Activated T-helper 17 cell treated with anti-CD3 and anti-CD28 coated beads, Interleukin-2, amount 50 U/mL, for 72 hours (primary cell): ENCODE measurements at places on chromosomes 2 and 18.

DNA sequence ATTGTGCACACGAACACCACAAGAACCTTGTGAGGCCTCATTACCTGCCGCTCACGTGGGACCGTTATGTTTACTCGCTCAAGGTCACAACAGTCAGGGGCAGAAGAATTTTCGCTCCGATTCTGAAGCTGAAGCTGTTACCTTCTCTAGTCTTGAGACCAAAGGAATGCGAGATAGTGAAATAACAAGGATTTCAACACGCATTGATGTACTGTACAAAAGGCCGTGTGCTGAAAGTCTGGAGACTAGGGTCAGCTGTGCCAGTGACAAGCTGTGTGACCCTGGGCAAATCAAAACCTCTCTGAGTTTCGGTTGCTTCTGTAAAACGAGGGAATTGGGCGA, 583 bp downstream of the NEMP2 start:
- peaks cover 15% of the 10 kb centered on the region for H3K36me3 ChIP-seq
- H3K4me3 ChIP-seq = peak overlapping the region; percentile 98
- H3K27me3 ChIP-seq = no peaks in the 10 kb centered on the region

DNA sequence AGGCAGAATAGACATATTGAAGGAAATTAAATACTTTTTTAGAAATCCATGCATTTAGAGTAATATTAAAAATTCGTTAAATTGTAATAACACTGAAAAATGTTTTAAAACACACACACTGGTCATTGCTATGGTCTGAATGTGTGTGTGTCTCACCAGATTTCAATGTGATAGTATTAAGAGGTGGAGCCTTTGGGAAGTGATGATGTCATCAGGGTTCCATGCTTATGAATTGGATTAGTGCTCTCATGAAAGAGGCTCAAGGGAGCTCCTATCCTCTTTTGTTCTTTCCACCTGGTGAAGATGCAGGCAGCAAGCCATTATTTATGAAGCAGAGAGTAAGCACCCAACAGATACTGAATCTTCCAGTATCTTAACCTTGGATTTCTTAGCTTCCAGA, 441.8 kb downstream of the CDH2 start:
- H3K27me3 ChIP-seq = no peaks in the 10 kb centered on the region
- ATAC-seq = no peak

DNA sequence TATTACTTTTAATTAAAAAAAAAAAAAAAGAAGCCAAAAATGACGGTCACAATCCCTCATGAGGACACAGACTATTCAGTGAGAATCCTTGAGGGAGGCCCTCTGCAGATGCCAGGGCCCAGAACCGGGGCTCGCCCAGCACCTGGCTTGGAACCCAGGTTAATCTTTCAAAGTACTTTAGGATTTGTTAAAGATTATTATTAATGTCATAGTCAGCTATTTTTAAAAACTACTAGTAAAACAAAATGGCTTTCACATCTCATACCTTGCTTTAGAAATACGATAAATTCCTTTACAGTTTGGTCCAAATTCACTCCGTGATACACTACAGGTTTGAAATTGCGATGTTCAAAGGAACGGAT, 27.1 kb downstream of the C2orf76 start:
- peak overlapping the region; percentile 56 for H3K27ac ChIP-seq
- H3K36me3 ChIP-seq = peaks cover 15% of the 10 kb centered on the region
- ATAC-seq = no peak
- no peaks in the 10 kb centered on the region for H3K27me3 ChIP-seq
- H3K4me1 ChIP-seq = peaks cover 8% of the 10 kb centered on the region

- ATAC-seq = no peak
- no peak overlapping the region for H3K4me3 ChIP-seq
- H3K4me1 ChIP-seq = peaks cover 5% of the 10 kb centered on the region
- H3K36me3 ChIP-seq = no peaks in the 10 kb centered on the region
Measured at GRCh38 chr2:144464730-144465129, 55.2 kb downstream of the ZEB2 start.

- H3K36me3 ChIP-seq = no peaks in the 10 kb centered on the region
- H3K27ac ChIP-seq = no peak overlapping the region
- no peaks in the 10 kb centered on the region for H3K27me3 ChIP-seq
Measured at GRCh38 chr2:168852481-168852880, 37.7 kb downstream of the SPC25 start.

DNA sequence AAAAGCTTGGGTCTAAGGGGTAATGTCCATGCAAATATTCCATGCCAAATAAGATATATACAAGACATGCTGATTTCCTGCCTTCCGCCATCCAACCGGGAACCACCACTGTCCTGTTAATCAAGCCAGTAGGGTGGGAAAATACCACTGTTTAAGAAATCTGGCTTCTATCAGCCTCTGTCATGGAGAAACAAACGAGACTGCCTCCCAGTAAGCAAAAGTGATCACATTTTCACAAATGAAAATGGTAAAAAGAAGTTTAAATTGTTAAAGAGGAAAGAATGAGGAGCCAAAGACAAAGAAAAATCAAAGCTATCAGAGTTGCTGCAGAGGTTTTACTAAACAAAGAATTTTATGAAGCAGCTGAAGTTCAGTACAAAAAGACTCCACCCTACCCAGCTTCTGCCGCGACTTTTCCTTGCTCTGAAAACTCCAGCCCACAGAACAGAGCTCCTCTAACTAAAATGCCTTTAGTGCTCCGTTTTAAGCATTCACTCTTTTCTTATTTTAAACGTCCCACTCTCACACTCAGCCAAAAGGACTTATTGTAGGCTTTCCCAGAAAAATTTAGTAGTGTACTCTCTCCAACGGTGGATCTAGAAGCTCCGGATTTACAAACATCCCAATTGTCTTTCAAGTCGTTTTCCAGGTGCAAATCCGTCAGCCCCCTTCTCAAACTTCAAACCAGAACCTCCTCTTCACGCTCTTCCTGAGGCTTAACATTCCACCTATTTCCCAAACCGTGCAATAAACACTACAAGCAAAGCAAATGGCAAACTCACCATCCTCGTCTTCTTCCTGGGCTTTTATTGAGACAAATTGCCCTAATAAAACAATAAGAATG, 613 bp downstream of the COL5A2 start:
- H3K27ac ChIP-seq = no peak overlapping the region
- H3K4me1 ChIP-seq = peaks cover 8% of the 10 kb centered on the region
- ATAC-seq = no peak
- H3K4me3 ChIP-seq = peak overlapping the region; percentile 44
- no peaks in the 10 kb centered on the region for H3K36me3 ChIP-seq
- peaks cover 13% of the 10 kb centered on the region for H3K27me3 ChIP-seq

- H3K4me1 ChIP-seq = peaks cover 9% of the 10 kb centered on the region
- H3K27ac ChIP-seq = no peak overlapping the region
- no peak for ATAC-seq
- H3K36me3 ChIP-seq = peaks cover 12% of the 10 kb centered on the region
- no peaks in the 10 kb centered on the region for H3K27me3 ChIP-seq
- no peak overlapping the region for H3K4me3 ChIP-seq
Measured at GRCh38 chr18:46867367-46868143, 49.8 kb downstream of the PIAS2 start.

DNA sequence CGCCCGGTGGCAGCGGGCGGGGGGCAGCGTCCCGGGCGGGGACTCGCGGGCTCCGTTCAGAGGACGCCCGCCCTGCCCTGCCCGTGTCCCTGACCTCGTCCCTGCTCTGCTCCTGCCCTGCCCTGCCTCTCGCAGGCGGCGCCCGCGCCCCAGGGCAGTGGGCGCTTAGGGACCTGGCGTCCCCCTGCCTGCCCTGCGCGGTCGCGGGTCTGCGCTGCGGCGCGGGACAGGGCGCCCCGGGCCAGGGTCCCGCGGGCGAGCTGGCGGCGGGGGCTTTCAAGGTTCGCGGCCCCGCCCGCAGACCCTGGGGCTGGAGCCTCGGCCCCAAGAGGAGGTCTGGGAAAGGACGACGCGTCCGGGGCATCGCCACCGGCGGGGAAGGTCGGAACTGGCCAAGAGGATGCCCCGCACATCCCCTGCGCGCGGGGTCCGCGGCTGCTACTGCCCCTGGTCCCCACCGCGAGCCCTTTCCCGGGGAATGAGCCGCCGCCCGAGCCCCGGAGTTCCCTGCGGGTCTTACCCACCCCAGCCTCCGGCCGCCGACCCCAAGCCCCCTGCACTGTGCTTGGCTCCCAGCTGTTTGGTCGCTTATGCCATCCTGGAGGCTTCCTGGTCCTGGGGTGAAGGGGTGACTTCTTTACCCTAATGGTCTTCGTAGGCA, 679 bp downstream of the RNF144A start:
- H3K4me3 ChIP-seq = peak overlapping the region; percentile 78
- peak; percentile 39 for ATAC-seq
- H3K27ac ChIP-seq = peak overlapping the region; percentile 43
- peaks cover 7% of the 10 kb centered on the region for H3K36me3 ChIP-seq
- H3K4me1 ChIP-seq = peaks cover 39% of the 10 kb centered on the region
- H3K27me3 ChIP-seq = no peaks in the 10 kb centered on the region

- peaks cover 6% of the 10 kb centered on the region for H3K4me1 ChIP-seq
- no peaks in the 10 kb centered on the region for H3K36me3 ChIP-seq
- H3K27ac ChIP-seq = no peak overlapping the region
- ATAC-seq = no peak
- no peak overlapping the region for H3K4me3 ChIP-seq
Measured at GRCh38 chr18:46629361-46629760, 27.7 kb downstream of the LOXHD1 start.

GRCh38 chr2:190791347-190791975, 89.2 kb upstream of the GLS start:
- ATAC-seq = peak; percentile 64
- H3K27ac ChIP-seq = peak overlapping the region; percentile 56
- peaks cover 35% of the 10 kb centered on the region for H3K4me1 ChIP-seq
- no peaks in the 10 kb centered on the region for H3K27me3 ChIP-seq
- no peaks in the 10 kb centered on the region for H3K36me3 ChIP-seq

DNA sequence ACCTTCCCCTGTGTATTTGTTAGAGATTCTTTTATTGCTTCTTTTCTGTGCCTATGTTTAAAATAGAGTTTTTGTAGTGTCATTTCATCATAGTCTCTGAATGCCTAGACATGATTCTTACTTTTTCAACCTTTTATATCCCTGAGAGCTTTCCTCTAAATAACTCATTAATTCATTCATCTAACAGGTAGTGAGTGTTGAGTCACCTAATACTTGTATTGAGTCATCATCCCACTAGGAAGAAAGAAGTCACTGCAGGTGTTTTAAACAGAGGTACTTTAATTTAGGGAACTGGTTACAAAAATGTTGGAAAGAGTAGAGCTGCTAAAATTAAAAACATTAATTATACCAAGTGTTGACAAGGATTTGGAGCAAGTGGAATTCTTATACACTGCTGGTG, 18.5 kb upstream of the NMS start:
- H3K4me3 ChIP-seq = no peak overlapping the region
- H3K36me3 ChIP-seq = no peaks in the 10 kb centered on the region
- H3K27me3 ChIP-seq = no peaks in the 10 kb centered on the region
- no peaks in the 10 kb centered on the region for H3K4me1 ChIP-seq
- H3K27ac ChIP-seq = no peak overlapping the region

- no peak overlapping the region for H3K4me3 ChIP-seq
- H3K4me1 ChIP-seq = no peaks in the 10 kb centered on the region
- no peak for ATAC-seq
- no peaks in the 10 kb centered on the region for H3K27me3 ChIP-seq
Measured at GRCh38 chr2:214706986-214707385, 102.5 kb downstream of the BARD1 start.

DNA sequence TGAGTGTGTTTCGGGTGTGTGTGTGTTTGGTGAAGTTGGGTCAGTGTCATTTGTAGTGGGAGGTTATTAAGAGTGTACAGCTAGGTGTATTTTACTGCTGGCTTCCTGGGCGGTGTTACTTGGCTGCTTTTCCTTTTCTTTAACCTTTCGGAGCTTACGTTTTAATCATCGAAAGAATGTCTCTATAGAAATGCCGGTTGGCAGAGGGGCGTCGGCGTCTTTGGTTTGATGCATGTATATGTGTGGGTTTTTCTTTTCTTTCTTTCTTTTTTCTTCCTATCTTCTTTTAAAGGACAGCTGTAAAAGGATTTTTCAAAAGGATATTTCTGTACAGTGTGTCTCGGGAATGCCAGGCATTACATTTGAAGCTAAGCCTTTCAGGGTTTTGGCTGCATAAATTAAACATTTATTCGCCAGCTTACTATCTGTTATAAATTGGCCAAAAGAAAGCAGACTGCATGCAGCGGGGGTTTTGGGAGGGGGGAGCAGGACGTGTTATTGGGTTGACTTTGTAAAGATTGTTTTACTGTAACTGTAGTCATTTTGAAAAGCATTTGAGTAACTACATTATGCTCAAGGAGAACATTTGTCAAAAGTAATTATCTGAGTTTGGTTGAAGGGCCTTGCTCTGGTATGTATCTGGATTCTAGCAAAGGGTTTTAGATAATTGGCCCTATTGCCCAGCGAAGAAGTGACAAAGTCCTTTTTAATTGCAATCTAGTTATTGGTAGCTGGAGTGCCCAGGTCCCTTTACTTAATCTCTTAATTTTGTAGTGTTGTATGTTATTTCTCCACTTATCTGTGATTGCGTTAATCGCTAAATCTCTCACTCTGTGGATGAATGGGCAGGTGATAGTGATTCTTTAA, 1.6 kb downstream of the ASXL3 start:
- peaks cover 4% of the 10 kb centered on the region for H3K27me3 ChIP-seq
- H3K27ac ChIP-seq = no peak overlapping the region
- no peaks in the 10 kb centered on the region for H3K36me3 ChIP-seq

GRCh38 chr2:222532315-222532714, 108.0 kb downstream of the SGPP2 start:
- H3K27me3 ChIP-seq = no peaks in the 10 kb centered on the region
- H3K36me3 ChIP-seq = peaks cover 35% of the 10 kb centered on the region
- ATAC-seq = no peak
- H3K4me1 ChIP-seq = no peaks in the 10 kb centered on the region
- H3K27ac ChIP-seq = no peak overlapping the region

DNA sequence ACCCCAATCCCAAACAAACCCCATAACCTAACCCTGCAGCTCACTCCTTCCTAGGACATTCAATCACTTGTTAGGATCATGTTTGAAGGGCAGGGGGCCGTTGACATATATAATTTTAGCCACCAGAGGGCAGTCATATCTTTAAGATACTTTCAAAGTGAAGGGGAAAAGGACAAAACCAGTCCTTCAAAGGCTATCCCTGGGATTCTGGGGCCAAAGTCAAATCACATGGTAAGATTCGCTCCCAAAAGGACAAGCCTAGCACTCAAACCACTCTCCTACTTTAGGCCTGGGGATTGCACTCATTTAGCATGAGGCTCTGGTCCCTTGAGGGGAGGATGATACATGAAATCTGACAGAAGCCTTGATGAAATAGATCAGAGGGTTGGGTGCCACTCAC, 44.6 kb downstream of the HAUS1 start:
- H3K27me3 ChIP-seq = no peaks in the 10 kb centered on the region
- H3K4me1 ChIP-seq = peaks cover 9% of the 10 kb centered on the region
- H3K27ac ChIP-seq = peak overlapping the region; percentile 27
- H3K4me3 ChIP-seq = no peak overlapping the region

- H3K36me3 ChIP-seq = peaks cover 58% of the 10 kb centered on the region
- H3K4me1 ChIP-seq = peaks cover 13% of the 10 kb centered on the region
- no peak overlapping the region for H3K4me3 ChIP-seq
- peak overlapping the region; percentile 1 for H3K27ac ChIP-seq
Measured at GRCh38 chr2:68187329-68187728, 29.6 kb downstream of the PNO1 start.

- no peak for ATAC-seq
- H3K36me3 ChIP-seq = no peaks in the 10 kb centered on the region
- no peak overlapping the region for H3K4me3 ChIP-seq
- peaks cover 7% of the 10 kb centered on the region for H3K27me3 ChIP-seq
- no peaks in the 10 kb centered on the region for H3K4me1 ChIP-seq
Measured at GRCh38 chr2:238703053-238703415, 144.9 kb upstream of the TWIST2 start.
